ENCODE measurements at places on chromosomes 4 and X.

- DNase-seq, result no peak
These were observed 65.0 kb downstream of the PHEX start for GRCh38 chrX:22097012-22097694.

DNA sequence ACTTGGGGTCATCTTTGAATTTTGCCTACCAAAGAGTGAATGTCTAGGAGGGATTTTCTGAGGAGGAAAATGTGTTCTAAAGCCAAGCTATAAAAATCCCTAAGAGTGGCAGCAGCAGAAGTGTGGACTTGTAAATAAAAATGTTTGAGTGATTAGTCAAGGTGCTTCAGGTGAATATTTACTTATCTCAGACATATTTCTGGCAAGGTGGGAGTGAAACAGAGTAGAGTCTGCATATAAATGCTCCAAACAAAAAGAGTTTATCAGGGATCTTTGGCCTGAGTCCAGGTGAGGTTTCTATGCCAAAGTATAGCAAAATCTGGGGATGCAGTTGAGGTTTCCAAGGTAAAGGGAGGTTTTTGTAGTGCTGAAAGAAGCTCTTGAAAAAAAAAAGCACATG, 19.7 kb downstream of the CYSLTR1 start:
- no peak for DNase-seq

DNA sequence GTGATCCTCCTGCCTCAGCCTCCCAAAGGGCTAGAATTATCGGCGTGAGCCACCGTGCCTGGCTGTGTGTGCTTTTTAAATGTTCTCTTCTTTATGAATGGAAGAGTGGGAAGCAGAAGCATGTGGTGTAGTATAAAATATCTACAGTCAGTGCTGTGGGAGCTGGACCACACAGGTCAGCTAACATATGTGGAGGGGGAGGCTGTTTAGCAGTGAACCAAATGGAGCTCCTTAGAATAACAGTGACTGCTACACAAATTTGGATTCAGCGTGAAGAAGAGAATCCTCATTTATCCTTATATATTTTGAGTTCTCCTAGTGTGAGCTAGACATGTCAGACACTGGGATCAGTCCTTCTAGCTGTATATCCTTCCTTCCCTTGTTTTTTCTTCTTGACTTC, 3.2 kb downstream of the SNX25 start:
- DNase-seq, result no peak

DNA sequence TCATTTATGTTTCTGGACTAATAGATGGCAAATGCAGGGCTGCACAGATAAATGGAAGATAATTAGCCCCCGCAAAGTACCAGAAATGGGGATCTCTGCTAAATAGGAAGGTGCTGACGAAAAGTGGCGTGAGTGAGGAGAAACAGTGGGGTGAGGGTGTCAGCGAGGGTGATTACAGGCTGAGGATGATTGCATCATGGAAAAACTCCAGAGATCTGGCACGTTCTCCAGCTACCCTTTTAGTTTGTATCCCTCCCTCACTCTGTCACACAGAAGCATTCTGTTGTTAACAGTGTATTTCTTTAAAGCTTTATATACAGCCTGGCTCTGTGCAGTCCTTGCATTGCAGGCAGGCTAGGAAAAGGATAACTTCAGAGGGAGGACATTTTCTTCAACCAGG, 309.6 kb upstream of the DDX53 start:
- no peak for DNase-seq

DNA sequence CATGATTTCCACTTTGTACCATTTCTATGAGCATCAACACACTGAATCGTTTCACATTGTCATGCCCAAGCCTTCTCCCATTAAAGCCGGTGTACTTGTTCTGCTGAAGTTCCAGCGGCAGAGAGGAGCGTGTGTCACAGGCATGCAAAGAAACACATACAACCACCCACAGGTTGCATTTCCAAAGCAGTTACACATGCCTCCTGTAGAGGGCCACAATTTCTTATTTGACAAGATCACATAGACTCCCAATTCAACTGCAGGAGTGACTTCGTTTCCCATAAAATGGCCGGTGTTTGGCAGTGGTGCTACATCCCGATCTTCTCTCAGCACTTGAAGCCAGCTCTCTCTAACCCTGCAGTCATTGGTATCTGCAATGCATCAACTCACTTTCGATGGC, 992.6 kb downstream of the NLGN4X start:
- DNase-seq, result no peak

GRCh38 chrX:72621625-72622485, 49.2 kb upstream of the HDAC8 start:
- no peak for DNase-seq

- DNase-seq, result no peak
These were observed 899.5 kb upstream of the INTU start for GRCh38 chr4:126733301-126733700.

- DNase-seq, result no peak
These were observed 88.4 kb upstream of the TLL1 start for GRCh38 chr4:165784672-165785071.

- DNase-seq, result no peak
These were observed 8.5 kb upstream of the SPANXN4 start for GRCh38 chrX:143017272-143017671.

GRCh38 chr4:185580699-185581098, 45.4 kb upstream of the PDLIM3 start:
- no peak for DNase-seq

GRCh38 chr4:39754309-39754708, 56.4 kb downstream of the UBE2K start:
- no peak for DNase-seq

- no peak for DNase-seq
These were observed 194.4 kb downstream of the CBR4 start for GRCh38 chr4:168815379-168816345.

DNA sequence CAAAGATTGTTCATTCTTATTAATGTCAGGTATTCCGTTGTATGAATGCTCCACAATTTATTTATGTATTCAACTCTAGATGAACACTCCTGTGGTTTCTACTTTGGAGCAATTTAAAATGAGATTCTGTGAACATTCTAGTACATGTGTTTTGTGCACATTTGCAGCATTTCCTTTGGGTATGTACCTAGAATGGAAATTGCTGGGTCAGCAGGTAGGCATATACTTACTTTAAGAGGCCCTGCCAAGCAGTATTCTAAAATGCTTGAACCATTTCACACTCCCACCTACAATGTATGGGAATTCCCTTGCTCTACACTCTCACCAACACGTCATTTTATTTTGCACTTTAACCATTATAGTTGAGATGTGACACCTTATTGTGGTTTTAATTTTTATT, 59.4 kb upstream of the MAGEB2 start:
- DNase-seq, result no peak

GRCh38 chrX:78329486-78329885, 2.1 kb upstream of the CYSLTR1 start:
- DNase-seq, result no peak

DNA sequence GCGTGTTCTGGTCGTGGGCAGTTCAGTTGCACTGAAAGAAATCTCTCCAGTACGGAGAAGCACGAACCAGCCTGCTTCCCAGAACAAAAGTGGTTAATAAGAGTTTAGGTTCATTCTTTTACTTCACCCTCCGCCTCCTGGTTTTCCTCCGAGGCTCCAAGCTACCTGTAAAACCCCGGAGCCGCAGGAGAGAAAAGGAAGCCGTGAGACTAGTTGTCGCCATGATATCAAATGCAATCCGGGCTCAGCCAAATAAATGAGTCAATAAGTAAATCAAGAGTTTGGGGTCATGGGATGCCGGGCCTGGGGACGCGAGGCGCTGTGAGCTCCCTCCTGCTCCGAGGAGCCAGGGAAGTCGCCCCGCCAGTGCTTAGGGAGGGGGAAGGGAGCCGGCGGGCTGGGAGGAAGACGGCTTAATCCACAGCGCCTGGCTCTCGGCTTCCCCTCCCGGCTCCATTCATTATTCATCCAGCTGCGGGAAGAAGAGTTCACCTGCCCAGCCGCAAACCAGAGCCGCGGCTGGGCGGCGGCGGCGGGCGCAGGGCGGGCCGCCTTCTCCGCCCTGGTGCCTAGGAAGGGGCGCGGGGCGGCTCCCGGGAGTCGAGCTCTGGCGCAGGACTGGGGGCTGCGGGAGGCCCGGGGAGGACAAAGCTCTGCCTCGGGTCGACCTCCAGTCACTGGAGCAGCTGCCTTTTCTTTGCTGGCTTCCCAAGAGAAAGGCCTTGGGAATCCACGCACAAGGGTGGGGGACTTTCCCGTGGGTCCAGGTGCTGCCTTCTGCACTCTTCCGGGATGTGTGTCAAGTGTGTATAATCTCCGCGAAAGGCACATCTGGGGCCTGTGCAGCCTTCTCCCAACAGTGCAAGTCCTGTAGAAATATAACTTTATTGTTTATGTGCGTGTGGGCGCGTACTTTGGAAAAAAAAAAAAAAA, 1.7 kb downstream of the FRAS1 start:
- peak; percentile 41 for DNase-seq

DNA sequence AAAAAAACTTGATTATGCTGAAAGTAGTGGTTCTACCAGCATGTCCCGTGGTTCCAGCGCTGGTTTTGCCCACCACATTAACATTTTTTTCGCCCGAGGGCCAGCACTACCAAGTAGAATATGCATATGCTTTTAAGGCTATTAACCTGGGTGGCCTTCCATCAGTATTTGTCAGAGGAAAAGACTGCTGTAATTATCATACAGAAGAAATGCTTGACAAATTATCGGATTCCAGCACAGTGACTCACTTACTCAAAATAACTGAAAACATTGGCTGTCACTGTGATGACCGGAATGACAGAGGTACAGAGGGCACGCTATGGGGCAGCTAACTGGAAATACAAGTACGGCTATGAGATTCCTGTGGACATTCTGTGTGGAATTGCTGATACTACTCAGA, 34.6 kb downstream of the PRPS2 start:
- DNase-seq, result peak; percentile 5

- DNase-seq, result no peak
These were observed 78.6 kb upstream of the BOD1L1 start for GRCh38 chr4:13706120-13706519.

DNA sequence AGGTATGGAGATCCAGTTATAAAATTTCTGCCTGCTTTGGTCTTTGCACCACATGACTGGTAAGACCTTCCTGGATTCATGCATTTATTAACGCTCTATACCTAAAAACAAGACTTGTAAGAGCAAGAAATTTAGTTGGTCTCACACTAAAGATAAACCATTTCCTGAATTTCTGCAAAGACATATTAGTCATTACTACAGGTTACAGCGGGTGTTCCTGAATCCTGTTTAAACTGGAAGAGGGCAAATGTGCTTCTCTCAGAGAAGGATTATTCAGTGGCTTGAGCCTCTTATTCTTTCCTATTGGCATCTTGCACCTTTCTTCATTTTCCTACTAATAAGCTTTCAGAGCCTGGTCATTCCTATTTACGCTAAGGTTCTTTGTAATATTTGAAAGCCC, 397.6 kb upstream of the TENM3 start:
- no peak for DNase-seq

DNA sequence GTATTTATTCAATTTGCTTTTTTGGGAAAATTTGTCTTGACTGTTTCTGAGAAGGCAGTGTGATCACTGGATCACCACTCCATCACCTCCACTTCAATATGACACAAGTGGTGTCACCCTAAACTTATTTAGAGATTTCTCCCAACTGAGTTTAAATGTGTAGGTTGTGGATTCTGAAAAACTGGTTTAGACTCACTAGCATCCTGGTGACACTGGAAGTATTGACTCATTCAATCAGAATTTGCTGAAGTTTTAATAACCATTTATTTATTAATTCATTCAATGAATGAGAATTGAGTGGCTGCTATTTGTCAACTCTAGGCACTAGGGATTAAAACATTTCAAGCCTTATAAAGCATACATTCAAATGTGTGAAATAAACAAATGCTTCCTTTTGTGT, 819.1 kb upstream of the EPHA5 start:
- DNase-seq, result no peak

GRCh38 chr4:149708513-149709130, 107.0 kb downstream of the IQCM start:
- no peak for DNase-seq

GRCh38 chrX:31057691-31058090, 14.2 kb downstream of the FTHL17 start:
- no peak for DNase-seq

- DNase-seq, result no peak
These were observed 5.3 kb downstream of the CSF2RA start for GRCh38 chrX:1273896-1274295.

DNA sequence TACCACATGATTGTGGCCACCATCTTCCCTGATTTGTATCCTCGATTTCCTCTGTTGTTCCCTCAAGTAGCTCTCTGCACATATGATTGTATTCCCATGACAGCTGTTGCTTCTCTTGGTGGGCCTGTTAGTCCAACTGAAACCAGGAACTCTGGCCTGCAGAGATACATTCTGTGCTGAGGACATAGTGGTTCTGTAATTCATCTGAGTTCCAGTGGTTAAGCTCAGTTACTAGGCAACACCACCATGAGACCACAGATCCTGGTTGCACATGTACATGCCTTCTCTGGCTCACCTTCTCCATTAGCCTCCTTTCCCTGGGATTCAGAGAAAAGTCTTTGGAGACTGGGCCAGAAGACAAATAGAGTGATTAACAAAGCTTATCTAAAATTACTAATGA, 172.1 kb upstream of the SLC7A11 start:
- no peak for DNase-seq

DNA sequence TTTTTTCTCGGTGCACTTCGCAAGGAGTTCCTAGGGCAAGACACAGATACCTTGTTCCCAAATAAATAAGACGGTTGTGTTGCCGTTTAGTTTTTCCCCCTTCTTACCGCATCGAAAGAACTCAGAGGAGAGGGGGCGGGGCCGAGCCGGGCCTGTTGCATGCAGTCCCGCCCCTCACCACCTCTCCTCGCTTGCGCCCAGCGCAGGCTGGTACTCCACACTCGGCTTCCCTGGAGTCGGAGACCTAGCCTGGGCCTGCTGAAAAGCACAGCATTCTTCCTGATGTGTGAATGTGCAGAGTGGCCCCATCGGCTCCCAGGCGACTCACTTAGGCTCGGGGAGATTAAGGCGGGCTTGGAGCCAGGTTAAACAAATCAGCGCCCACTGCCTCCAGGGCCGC, 26.1 kb upstream of the VMA21 start:
- no peak for DNase-seq

DNA sequence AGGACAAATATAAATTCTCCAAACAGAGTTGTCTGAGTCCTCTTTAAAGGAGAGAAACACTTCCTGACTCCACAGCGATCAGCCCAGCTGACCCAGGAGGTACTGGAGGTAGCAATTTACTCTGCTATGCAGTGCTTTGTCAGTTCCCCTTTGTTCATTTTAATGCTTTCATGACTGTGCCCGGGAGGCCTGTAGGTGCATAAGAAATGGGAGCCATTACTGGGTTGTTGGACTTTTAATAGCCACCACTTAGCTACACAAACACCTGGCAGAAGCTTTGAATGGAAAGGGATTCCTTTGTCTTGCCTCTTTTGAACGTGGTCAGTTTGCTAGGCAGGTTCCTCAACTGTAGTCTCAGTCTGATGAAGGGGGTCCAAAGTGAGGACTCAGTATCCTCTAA, 59.0 kb upstream of the AFF2 start:
- no peak for DNase-seq

All from T1000 (cell line).